Activated CD4-positive, alpha-beta T cell treated with anti-CD3 and anti-CD28 coated beads, Interleukin-2, Interleukin-4, amounts not matched to agents 100 ng/mL and 50 ng/mL, durations not matched to agents 16 hours and 8 hours (primary cell): ENCODE measurements at places on chromosomes 11 and 22.

DNA sequence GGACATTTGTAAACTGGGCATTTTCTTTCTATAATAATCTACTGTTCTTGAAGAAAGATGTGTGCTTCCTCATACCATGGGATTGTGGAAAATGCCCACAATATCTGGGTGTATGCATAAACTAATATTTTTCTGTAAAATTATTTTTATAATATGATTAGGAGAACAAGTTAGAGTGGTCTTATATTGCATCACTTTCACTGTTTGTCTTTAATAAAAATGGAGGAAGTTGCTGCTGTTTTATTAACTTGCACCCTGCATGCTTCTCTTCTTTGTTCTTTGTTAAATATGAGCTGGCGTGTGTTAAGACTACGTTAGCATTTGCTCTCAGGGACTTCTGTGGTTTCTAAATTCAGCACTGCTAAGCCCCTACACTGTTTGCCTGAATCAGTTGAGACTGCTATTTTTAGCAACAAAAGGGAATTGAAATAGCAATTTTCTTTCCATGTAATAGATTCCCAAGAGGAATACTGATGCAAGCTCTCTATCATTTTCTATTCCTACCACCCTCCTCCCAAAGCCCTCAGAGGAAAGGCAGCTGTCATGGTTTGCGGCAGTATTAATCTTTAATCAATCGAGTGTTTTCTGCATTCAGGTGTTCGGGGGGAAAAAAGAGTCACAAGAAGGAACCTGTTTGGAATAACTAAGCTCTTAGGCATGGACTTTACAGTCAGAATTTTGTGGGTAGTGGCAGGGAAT, 56.1 kb downstream of the HSD17B12 start:
- no peak for DNase-seq

GRCh38 chr22:37647928-37648327, 8.5 kb downstream of the SH3BP1 start:
- no peak for DNase-seq

DNA sequence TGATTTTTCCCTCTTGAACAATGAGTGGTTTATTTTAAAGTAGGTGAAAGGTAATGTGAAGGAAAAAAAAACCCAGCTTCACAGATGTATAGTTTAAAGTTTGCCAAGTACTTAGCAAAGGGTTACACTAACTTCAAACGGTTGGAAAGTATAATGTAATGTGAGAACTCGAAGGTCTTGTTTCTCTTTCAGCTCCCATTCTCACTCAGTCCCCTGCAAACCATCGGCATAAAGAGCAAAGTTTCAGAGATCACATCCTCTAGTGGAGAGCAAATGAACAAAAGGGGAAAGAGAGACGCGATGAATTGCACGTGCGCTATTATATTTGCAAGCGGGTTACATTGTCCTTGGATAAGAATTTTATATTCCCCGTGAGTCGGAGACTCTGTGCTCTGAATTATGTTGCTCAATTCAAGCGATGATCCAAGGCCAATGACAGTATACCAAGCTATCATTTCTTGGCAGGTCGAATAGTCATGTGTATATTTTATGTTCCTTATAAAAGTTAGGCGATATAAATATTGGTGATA, 37.6 kb upstream of the BIRC3 start:
- peak; percentile 26 for DNase-seq

DNA sequence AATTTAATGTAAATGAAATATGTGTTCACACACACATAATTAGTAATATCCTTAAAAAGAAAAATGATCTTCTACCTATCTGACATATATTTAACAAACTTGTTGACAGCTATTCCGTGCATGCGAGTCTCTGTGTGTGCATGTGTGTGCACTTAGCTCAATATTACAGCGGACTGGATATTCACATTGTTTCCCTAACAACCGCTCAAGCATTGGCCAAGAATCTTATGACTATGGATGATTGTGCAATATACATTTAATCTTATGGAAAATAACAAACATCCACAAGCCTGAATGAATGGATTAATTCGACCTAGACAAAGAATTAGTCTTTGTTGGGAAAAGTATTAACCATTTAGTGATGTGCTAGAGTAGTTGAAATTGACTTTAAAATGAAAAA, 1078.6 kb downstream of the LRRC4C start:
- DNase-seq: no peak

DNA sequence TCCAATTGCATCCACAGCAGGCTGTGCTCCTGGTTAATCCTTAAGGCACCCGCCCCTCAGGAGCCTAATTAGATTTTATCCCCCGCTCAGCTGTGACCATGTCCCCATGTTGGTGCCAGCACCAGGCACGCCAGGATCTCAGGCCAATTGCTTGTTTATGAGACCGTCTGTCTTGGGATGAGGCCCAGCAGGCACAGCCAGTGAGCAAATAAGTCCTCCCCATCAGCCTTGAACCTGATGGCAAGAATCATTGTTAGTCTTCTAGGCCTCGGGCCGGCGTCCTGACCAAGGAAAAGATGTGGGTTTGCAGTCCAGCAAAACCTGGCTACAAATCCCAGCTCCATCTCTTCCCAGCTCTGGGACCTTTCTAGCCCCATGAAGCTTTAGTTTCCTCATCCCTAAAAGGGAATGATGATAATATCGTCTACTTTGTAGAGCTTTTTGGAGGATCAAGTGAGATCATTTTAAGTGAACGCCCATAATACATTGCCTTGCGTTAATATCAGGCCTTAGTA, 57.3 kb downstream of the TP53I11 start:
- DNase-seq: no peak

- no peak for DNase-seq
These were observed 2.4 kb upstream of the RANGAP1 start for GRCh38 chr22:41288245-41288946.

GRCh38 chr11:17590463-17590862, 43.4 kb downstream of the OTOG start:
- no peak for DNase-seq

DNA sequence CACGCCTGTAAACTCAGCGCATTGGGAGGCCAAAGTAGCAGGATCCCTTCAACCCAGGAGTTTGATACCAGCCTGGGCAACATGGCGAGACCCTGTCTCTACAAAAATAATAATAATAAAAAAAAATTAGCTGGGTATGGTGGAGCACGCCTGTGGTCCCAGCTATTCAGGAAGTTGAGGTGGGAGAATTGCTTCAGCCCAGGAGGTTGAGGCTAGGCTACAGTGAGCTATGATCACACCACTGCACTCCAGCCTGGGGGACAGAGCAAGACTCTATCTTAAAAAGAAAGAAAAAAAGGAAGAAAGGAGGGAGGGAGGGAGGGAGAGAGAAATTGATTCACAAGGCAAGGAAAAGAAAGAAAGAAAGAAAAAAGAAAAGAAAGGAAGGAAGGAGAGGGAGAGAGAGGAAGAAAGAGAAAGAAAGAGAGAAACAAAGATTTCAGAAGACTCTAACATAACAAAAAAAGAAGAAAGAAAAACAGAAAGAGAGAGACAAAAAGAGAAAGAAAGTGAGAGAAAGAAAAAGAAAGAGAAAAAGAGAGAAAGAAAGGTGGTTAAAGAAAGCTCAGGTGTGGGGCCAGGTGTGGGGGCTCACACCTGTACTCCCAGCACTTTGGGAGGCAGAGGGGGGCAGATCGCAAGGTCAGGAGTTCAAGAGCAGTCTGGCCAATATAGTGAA, 37.3 kb upstream of the MYH9 start:
- no peak for DNase-seq

- DNase-seq: no peak
These were observed 7.4 kb downstream of the OTOG start for GRCh38 chr11:17554487-17554886.

DNA sequence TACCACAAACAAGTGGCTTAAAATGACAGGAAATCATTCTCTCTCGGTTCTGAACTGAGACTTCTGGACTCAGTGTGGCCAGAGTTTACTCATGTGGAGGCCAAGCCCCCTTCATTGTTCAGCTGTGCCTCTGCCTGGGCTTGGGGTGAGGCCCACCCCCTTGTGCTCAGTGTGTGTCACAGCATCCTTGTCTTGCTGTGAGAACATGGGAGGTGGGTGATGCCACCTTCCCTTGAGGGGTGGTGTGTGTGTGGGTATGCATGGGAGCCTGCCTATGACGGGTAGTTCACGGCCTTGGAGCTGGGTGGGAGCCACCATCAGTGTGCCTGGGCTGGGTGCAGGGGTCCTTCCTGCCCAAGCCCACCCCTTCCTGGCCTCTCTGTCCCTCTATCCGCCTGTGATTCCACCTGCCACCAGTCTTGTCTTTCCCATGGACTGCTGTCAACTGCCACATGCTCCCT, 101.7 kb downstream of the MORC2 start:
- DNase-seq: peak; percentile 2

DNA sequence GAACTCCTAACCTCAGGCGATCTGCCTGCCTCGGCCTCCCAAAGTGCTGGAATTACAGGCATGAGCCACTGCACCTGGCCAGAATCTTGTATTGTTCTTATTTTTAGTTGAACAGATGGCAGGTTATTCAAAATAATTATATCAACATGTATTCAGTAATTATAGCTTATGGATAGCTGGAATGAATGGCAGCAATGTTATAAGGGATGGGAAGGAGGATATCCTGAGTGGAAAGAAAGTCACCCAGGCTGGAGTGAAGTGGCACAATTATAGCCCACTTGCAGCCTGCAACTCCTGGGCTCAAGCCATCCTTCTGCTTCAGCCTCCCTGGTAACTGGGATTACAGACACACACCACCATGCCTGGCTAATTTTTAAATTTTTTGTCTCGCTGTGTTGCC, 88.1 kb downstream of the MED15 start:
- DNase-seq: no peak

- peak; percentile 45 for DNase-seq
These were observed 17.2 kb downstream of the POLR3H start for GRCh38 chr22:41526830-41527799.

DNA sequence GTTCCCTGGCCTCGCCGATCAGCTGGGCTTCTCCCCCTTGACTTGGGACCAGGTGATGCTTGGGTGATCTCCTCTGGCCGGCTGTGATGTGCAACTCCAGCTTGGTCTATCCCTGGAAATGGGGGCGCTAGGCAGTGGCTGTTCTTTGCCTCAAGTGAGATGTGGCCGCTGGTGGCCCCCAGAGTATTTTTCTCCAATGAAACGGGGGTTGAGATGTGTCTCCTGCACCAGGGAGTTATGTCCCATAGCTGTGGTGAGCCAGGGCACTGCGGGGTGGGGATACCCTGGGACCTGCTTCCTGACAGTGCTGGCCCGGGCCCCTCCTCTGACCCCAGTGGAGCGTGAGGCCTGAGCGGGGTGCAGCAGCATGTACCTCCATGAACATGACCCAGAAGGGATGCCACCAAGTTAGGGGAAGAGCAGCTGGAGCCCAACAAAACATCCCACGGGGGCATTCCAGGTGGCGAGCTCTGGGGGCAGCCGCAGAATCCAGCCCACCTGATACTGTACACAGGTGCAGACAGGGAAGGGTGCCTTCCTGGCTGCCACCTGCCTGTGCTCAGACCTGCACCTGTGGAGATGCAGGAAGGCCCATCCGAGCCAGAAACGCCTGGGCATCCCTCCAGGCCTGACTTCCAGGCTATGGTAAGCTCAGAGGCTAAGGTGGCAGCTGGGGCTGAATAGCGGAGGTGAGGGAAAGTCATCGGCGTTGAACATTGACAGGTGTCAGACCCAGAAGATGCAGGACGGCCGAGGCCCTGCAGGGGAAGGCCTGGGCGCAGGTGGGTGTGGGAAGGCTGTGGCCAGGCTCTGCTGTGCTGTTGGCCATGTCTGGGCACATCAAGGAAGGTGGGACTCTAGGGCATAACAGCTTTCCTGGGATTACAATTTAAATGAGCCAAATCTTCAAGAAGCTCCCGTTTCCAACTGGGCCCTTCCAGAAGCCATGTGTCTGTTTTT, 97.3 kb downstream of the CTTN start:
- no peak for DNase-seq

- peak; percentile 91 for DNase-seq
These were observed 15.3 kb upstream of the ZC3H12C start for GRCh38 chr11:110077831-110078325.

GRCh38 chr11:46002189-46002588, 79.7 kb downstream of the LARGE2 start:
- no peak for DNase-seq

GRCh38 chr11:35474688-35475087, 50.7 kb downstream of the PAMR1 start:
- no peak for DNase-seq

- DNase-seq: no peak
These were observed 283.1 kb downstream of the TENM4 start for GRCh38 chr11:79157738-79158137.

GRCh38 chr22:35883031-35883620, 145.5 kb downstream of the RBFOX2 start:
- no peak for DNase-seq

GRCh38 chr11:102115557-102115956, 5.3 kb downstream of the YAP1 start:
- no peak for DNase-seq

DNA sequence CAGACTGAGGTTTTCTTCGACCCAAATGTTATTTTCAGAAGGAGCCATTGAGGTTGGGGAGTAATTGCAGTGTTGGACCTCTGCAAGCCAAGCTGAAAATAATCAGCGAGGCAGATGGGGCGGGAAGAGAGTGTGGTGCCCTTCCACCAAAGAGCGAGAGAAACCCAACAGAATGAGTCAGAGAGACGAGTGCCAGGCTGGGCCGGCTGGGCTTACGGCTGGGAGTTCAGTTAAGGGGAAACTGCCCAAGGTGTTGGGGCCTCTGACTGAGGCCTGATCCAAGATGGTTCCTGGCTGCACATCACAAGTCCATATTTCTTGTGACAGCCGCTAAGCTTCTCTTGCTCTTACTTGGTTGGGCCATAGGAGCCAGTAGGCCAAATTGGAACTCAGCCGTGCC, 30.4 kb upstream of the CREB3L1 start:
- no peak for DNase-seq

DNA sequence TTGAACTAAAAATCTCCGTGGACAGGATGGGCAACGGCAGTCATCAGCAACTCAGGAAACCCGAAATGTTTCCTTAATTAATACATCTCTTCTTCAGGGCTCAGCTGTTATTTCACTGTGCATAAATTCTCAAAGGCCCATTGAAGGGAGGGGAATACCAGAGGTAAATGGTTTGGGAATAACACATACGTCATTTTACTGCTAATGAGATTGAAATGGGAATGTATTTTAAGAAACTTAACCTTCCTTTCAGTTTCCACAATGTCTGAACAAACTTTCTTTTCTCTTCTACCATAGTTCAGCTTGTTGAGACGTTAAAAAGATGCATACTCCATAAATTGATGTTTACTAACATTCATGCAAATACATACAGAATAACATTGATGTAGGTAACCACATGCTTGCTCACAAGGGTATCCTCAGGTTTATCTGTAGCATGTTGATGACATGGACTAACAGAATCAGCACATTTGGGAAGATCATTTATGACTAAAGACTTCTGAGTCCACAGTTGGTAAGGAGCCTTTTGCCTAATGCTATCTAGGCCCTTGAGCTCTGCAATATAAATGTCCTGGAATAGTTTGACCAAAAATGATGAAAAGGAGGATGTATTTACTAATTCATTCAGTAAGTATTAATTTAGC, 7.7 kb upstream of the PRRG4 start:
- no peak for DNase-seq

DNA sequence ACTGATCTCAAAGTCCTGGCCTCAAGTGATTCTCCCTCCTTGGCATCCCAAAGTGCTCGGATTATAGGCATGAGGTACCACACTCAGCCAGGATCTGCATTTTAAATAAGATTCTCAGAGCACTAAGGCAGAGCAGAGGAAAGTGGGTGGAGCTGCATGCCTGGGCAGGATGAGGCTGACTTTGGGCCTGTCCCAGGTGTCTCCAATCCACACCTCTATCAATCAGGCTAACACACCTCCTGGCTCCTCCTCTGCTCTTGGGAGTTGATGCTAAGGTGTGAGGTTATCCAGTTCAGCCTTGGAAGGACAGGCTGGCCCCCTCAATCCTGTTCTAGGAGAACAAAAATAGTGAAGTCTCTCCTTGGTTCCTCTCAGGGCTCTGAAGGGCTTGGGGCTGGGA, 30.2 kb upstream of the P2RY2 start:
- DNase-seq: no peak
